CD4-positive, alpha-beta T cell treated with Interleukin-6 at 100 ng/mL for 8 hours (primary cell): ENCODE measurements at places on chromosomes 7 and 10.

DNA sequence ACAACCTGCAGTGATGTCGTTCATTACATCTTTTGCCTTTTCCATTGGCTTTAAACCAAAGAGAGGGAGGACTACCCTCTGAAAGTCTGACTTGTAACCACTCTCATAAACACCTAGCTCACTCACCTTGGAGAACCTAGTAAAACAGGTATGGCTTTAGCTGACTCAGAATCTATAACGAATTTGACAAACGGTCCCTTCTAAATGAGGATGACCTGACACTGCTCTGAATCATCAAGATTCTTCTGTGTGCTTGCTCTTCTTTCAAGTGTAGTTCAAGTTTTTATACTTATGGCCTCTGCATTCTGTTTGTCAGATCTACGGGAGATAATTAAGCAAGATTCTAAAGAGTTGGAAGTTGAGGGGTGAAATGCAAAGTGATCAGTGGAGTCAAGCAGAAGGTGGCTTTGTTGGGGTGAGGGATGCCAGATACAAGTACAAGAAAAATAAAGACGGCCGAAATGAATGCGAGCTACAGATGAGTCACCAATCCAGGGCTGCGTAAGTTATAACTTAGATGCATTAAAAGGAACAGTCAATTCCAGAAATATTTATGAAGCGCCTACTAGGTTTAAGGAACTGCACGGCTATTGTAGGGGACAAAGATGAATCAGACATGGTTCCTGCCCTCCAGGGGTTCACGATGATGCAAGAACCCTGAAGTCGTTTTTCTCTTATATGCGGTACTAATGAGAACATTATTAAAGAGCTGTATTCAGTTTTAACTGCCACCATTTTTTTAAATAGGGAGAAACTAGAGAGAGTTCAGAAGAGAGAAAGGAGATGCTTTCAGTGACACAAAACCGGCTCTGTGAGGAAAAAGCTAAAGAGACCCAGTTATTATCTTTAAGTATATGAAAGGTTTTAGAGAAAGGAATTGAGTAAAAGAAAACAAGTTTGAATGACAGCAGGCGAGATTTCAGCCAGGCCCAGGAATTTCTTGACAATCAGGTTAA is 6.5 kb downstream of the HIPK2 start:
- no peak for DNase-seq

GRCh38 chr7:68417659-68418058 is 1180.6 kb upstream of the AUTS2 start:
- DNase-seq: no peak

DNA sequence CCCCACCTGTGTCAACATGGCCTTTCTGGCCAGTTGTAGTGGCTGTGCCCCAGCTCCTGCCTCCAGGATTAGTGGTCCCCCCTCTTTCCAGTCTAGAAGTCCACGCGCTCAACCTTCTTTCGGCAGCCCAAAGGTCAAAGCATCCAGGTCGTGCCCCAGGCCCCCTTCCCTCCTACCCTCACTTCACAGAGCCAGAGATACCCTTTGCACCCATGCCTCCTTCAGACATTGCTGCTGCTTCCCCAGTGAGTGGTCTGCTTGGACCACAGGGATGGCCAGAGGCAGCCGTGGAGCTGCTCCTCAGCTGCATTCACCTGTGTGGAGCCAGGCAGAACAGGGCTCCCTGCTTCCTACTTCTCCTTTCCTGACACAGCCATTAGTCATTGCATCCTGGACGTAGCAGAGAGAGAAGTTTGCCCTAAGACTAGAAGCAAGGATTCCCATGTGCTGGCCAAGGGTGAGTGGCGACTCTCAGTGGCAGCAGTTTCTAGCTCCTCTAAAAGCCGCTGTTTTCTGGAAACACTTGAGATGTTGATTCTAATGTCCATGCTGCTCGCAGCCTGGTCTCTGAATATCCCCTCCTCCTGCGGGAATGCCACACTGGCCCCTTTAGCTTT is 243.1 kb upstream of the SHH start:
- DNase-seq: no peak

DNA sequence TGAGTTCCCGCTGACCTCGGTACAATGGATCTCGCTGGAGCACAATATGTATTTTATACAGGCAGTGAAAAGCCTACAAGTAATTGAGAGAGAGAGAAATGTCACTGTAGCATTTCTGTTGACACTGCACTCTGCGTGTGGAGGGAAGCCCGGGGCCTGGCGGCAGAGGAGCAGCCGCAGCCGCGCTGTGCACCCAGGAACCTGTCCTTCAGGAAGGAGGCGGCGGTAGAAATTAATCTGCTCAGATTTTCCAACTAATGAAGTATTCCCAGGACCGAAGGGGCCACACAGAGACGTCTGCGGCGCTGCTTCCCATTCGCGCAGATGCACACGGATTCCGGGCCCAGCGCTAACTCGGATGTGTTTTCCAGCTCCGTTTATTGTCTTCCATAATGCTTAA is 170.1 kb downstream of the EBF3 start:
- DNase-seq: no peak
